ENCODE measurements at places on chromosomes 13 and 19.

- DNase-seq = no peak
Measured at GRCh38 chr13:30856005-30856790, 49.9 kb upstream of the MEDAG start.

DNA sequence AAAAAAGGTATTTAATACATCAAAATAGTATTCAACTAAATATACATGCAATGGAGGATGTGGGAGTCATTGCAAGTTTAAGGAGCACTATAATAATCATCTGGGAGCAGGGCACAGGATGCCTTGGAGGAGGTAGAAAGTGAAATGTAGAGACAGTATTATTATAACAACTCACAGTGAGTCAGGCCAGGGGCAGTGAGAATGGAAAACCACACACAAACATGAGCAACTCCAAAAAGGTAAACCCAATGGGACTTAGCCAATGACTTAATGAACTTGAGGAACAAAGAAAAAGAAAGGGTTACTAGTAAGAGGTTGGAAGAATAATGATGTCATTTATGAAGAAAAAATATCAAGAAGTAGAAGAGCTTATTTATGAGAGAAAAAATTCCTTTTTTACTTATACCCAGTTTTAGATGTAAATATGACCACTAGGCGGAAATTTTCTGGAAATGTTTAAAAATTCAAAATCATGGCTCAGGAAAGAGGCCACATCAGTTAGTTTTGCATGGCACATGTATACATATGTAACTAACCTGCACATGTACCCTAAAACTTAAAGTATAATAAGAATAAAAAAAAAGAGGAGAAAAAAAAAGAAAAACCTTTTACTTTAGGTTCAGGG lies 389.3 kb downstream of the SUCLA2 start:
- DNase-seq = peak; percentile 49

DNA sequence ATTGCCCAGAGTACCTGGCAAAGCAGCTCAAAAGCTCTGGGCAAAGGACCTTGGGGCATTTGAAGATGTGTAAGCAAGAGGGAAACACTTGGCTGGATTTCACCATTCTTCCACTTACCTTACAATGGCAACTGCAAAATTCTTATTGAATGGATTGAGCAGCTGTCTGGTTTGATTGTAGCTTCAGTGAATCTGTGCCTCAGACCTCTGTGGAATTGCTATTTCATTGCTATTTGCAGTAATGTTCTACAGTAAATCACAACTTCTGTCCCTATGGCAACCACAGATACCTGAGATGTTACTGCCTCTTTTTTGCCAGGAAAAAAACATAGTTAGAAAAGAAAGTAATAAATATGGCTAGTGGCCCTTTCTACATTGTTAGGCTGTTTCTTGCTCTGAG lies 519.5 kb downstream of the SUCLA2 start:
- DNase-seq = no peak

GRCh38 chr19:58228585-58229254 lies at the start of gene ZNF544:
Gene ZNF544 (plus strand): TSS chr19:58228914. CDS start chr19:58244024, 15,110 bp downstream.
- peak; percentile 88 for DNase-seq

DNA sequence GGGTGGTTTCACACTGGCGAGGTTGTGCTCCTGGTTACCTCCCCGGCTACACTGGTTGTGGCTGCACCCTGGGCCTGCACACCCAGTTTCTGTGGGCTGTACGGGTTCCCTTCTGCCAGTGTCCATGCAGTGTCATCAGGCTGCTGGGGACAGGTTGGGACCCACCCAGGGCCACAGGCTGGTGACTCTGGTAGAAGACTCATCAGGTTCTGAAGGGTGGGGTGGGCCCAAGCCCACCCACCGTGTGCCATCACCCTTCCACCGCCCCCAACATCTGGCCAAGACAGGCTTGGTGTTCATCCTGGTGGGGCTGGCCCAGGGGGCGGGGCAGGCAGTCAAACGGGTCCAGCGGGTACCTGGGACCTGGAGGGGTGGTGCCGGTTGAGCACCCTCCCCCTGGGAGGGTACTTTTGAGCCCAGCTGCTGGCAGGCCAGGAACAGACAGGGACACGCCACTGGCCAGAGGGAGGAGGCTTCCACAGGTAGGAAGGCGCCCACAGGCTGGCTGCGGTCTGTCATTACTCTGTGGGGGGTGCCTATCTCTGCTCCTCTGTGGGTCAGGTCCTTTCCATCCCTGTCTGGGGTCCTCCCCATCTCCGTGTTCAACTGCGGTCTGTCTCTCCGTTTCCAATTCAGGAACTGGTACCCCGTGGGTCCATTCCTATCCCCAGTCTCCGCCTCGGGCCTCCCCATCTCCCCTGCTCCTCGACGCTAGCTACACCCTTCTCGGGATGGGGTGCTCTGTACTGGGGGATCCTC lies at the start of gene RNF225:
TSS of gene RNF225 (plus strand) at position 437 of the 759 bp plus-strand sequence. CDS start 434 bp downstream, outside the sequence.
- peak; percentile 63 for DNase-seq

DNA sequence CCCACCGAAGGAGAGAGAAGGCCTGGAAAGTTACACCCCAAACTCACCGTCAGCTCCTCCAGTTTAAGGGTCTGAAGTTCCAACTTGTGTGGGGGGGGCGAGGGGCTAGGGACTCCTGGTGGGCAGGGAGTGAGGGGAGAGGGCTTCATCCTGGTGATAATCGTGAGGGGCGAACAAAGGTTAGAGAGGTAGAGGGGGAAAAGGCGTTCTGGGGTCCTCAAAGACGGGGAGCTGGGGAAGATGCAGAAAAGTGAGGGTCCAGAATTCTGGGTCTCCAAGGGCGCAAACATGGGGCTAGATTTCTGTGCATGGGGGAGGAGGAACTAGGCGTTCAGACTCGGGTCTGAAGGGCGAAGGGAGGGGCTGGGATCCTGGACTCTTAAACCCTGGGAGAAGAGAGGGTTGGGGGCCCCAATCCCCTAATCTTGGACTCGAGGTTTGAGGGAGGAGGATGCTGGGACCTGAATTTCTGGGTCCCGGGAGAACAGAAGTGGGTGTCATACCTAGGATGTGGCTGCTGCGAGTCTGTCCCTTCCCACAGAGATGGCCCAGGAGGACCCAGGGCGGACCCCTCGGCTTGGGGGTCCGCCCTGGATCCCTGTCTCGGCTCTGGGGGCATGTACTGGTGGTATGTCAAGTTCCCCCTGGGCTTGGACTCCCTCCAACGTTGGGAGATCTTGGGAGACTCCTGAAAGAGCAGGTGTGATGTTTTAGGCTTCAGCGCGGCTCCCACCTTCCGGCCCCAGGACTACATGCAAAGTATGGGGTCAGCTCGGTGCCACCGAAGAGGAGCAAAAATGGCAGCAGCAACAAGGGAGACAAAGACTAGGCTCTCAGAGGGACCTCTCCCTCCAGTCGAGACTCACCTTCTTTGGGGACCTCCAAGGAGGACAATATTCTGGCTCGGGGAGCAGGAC lies 4.5 kb downstream of the MAMSTR start:
- no peak for DNase-seq

GRCh38 chr13:42812316-42812715 lies 30.9 kb downstream of the FAM216B start:
- DNase-seq = no peak

DNA sequence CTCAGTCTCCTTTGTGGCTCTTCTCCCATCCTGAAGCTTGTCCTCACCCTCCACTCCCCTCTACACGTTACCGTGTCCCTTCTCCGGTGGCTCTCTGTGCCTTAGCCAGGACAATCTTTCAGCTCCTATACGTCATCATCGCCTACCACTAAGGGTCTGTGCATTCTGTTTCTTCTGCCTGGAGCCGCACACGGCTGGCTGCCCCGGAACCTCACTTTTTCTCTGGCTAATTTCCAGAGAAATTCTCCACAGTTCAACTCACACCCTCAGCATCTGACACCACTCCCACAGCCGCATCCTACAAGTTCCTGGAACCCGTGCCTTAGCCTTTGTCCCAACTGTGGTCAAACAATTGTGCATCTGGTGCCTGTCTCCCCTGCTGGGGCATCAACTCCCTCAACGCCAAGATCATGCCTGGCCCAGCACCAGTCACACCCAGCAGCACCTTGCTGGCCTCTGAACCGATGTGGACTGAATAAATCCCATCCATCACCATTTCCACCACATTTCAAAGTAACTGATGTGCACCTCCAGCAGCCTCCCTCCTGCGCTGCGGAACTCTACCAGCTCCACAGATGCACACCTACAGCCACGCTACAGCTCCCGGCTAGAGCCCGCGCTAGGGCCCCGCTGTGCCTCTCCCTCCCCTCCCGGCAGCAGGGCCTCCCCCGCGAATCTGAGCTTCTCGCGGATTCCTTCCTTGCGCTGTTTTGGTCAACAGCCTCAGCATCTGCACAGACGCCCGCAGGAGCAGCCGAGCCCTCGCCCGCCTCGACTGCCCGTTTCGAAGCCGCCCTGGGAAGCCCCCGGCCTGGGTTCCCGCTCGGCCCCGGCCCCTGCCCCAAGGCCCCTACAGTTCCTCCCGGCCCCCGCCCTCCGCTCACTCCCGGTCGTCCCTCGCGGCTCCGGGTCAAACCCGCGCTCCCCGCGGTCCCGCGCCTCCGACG lies 689 bp downstream of the DCUN1D2 start:
- peak; percentile 23 for DNase-seq

DNA sequence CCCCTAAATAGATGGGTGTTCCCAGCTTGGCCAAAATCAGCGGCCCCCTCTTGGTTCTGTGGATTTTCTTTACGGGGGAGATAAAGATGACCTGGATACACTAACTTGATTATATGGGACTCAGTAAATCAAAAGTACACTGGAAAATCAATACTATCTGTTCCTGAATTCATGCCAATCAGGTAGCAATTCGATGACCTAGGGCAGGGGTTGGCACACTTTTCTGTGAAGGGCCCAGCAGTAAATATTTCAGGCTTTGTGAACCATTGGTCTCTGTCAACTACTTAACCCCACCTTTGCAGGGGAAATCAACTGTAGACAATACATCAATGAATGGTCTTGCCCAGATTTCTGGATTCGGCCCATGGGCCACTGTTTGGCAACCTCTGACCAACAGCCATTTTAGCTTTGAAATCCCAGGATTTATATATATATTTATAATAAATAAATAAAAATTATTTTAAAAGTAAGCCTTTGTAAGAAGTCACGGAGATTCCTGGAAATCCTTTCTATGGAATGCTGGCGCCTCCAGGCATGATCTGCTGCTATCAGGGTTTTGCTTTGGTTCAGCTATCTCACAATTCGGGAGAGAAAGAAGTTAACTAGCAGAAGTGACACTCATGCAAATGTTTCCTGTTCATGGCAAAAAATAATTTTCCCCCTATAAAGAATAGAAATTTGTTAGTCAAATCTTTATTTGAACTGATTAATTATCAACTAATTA lies 32.8 kb downstream of the SLC15A1 start:
- DNase-seq = no peak

DNA sequence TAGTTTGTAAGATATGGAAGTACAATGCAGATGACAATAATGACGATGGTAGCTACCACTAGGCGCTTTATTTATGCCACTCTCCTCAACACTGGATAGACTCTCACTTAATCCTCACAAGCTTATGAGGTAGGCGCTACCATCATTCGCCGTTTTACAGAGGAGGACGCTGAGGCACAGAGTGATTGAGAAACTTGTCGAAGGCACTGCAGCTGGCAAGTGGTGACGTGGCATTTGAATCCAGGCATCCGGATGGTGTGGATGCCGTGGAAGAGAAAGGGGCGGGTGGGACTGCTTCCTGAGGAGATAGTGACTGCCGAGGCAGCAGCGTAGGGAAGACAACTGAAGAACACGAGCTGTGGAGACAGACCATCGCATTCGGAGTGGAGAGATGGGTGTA lies 1.3 kb upstream of the RPS9 start:
- no peak for DNase-seq

- DNase-seq = peak; percentile 89
Measured at GRCh38 chr19:6736169-6736916, 1.0 kb downstream of the GPR108 start.

GRCh38 chr19:7010722-7011593 lies 10.3 kb downstream of the MBD3L2B start:
- DNase-seq = no peak

DNA sequence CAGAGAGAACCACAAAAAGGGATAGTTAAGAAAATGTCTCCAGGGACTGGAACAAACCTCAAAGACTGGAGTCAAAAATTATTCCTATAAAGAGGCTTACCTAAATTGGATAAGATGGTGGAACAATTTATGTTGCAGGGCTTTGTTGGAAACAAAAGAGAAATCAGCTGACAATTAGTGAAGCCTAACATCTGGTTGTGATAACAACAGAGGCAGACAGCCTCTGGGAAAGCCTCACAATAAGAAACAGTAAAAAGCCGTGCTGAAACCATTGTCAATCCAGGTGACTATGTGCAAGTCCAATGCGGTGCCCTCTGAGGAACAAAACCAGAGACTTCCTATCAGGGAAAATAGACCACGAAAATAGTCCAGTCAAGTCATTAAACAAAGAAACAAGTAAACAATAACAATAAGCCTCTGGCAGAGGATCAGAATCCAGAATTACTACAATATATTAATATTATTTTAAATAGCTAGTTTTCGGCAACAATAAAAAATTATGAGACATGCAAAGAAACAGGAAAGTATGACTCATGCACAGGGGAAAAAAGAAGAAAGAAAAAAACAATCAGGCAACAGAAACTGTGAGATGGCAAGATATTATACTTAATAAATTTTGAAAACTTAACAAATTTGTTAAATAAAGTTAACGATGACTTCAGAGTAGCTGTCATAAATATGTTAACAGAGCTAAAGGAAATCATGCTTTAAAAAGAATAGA lies 99.7 kb upstream of the RXFP2 start:
- no peak for DNase-seq

DNA sequence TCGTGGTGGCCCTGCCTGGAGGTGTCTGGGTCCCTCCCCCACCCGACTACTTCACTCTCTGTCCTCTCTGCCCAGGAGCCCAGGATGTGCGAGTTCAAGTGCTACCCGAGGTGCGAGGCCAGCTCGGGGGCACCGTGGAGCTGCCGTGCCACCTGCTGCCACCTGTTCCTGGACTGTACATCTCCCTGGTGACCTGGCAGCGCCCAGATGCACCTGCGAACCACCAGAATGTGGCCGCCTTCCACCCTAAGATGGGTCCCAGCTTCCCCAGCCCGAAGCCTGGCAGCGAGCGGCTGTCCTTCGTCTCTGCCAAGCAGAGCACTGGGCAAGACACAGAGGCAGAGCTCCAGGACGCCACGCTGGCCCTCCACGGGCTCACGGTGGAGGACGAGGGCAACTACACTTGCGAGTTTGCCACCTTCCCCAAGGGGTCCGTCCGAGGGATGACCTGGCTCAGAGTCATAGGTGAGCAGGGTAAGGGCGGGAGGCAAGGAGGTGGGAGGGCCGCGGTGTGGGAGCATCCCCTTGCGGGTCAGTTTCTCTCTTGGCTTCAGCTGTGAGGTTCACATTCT lies 19.2 kb downstream of the NECTIN2 start:
- DNase-seq = no peak

GRCh38 chr13:73321043-73321442 lies 262.2 kb downstream of the KLF5 start:
- DNase-seq = no peak

DNA sequence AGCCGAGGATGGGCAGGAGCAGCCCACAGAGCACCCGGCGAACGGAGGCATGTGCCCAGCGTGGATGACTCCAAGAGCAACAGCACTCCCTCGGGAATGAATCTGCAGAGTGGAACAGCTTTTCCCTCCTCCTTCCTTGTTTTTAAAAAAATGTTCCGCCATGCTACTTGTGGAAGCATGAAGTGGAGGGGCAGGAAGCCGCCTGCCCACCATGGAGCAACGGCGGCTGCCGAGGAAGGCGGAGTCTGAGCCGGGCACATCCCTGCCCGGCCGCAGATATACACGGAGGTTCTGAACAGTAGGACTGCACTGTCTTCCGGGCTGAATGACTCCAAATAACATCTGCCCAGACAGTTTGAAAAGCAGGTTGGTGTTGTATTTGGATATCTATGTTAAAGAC lies 65.2 kb downstream of the SOX1 start:
- DNase-seq = peak; percentile 53
